ENCODE measurements at places on chromosomes 3 and 15. TPM values are rescaled to one million over a fixed set of nuclear protein-coding genes. Genes with fewer than 3 reads are reported as not detected.

The GPR176 gene
- total RNA-seq = 1.7 TPM

GRCh38 chr3:194029846-194030245 is 106.1 kb upstream of the HES1 start:
- DNase-seq = no peak

DNA sequence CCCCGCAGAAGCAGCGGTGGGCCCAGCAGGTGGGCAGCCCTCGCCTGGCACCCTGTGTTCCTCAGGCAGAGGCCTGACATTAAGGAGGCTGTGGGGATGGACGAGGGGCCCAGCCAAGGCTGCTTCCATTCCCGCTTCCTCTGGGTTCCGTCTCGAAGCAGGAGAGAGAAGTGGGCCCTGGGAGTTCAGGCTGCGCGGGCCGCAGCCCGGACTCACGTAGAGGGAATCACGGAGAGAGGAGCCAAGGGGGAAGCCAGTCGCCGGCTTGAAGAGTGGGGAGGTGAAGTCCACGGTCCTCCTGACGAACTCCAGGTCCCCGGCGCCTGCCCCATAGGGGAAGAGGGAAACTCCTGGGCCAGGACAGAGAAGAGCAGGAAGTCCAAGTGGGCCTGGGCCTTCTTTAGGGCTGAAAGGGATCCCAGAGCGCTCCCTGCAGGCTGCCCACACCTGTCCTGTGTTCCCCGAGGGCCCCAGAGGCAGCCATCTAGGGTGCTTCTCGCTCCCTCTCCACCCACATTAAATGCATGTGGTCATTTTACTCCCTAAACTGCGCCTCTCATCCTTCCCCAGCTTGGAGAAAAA is 37.7 kb downstream of the MUC4 start:
- DNase-seq = no peak

- DNase-seq = no peak
These were observed 29.1 kb upstream of the ELP6 start for GRCh38 chr3:47542471-47543173.

DNA sequence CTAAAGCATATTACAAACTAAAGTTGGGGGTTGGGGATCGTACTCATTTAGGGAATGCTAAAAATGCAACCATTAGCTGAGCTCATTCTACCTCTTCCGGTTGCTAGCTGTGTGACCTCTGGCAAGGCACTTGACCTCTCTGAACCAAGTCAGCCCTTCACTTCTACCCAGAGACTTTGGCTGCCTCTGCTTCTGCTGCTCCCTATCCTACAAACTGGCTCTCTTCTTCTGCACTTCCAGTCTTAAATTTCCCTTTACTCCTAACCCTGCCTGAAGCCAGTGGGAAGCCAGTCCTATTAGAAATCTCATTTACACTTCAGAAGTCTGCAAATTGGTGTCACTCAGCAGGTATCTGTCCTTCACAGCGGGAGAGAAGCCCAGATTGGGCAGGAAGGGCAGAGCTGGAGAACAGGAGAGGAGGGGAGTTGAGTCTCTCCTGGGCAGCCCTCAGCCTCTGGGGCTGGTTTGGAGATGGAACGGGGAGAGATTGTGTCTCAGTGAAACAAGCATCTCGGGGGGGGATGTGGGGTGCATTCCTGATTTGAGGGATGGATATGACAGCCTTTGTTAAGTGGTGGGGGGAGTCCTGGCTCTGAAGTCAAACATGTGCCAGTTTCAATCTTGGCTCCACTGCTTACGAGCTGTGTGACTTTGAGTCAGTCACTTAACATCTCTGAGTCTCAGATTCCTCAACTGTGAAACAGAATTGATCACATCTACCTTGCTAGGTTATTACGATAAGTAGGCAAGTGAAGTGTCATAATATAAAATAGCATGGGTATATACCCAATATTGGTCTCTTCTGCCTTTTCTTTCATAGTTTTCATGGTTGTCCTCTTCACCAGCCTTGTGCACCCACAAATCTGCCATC is 7.8 kb upstream of the AEN start:
- no peak for DNase-seq

Measured in suprapubic skin (tissue), 4 donors.